G401 (cell line): ENCODE measurements at places on chromosomes 6 and 20. TPM values are rescaled to one million over a fixed set of nuclear protein-coding genes. Genes with fewer than 3 reads are reported as not detected.

DNA sequence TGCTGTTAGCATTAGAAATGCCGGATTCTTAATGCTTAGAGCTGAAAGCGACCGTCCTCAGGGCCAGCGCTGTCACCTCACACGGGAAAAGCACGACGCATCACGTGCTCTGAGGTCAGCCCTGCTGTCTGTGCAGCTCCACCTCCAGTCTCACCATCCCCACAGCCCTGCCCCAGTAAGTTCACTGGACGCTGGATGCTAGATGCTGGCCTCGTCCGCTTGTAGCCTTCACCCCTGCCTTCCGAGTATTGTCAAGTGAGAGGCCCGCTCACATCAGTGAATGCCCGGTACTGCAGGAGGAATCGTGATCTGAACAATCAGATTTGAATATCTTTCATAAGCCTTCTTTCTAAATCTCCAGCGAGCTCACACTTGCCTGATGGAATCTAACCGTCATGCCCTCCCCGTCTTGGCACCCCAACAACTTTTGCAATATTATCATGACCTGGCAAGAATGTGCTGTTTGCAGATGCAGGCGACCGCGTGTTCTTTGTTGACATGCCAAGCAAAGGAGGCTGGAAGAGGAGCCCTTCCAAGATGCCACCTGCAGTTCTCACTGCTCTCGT, 64.9 kb downstream of the DLL1 start:
- DNase-seq: no peak

DNA sequence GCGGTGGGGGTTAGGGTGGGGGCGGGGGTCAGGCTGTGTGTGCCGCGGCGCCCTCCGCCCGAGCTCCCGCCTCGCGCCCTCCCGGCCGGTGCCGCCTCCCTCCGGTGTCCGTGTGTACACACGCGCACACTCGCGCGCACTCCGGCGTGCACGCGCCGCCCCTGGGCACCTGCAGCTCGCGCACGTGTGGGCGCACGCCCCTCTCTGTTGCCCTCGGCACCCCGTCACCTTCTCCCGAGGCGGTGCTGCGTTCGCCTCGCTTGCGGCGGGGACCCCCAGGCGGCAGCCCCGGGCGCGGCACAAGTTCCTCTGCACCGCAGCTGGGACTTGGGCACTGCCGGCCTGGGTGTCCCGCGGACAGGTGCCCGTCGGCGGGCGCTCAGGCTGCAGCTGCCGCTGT, 525 bp downstream of the MACROD2 start:
- peak; percentile 37 for DNase-seq

DNA sequence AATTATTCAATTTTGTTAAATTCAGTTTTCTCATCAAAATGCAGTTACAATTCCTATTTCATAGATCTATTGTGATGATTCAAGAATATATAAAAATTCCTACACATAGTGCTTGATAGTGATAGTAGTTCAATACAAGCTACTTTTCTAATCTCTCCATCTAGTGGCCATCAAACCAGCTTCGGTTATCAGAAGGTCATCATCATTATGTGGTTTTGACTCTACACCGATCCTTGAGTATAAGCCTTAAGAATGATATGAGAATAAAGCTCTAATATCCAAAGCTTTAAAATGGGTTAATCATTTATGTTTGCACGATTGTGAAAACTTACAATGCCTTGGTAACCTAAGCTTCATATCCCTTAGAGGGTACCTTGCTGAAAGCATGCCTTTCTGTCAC, 167.5 kb upstream of the PREP start:
- no peak for DNase-seq

DNA sequence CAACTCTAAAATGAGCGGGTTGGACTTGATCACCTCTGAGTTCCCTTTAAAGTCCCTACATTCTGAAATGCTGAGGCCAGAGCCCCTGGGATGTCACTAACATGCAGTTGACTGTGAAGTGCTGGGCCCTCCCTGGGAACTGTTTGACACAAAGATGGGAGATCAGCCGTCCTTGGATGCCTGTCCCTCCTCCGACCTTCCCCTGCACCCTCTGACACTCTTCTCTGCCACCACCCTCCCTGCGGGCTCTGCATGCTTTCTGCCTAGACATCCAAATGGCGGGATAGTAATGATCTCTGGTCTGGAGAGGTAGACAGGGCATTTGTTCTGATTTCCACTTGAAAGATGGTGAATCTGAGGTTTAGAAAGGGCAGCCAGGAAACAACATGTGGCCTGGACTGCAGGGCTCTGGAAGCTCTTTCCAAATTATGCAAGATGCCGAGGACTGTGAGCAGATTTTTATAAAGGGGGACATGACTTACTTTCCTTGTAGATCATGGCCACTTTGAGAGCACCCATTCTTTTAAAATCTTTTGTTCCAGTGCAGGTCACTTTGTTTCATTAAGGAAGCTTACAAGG, 113.2 kb downstream of the ZDHHC14 start:
- peak; percentile 92 for DNase-seq

GRCh38 chr20:24136659-24137246, 148.2 kb upstream of the GGTLC1 start:
- DNase-seq: no peak

GRCh38 chr6:169489563-169490245, 212.1 kb downstream of the WDR27 start:
- no peak for DNase-seq

FOXC1 gene
- total RNA-seq: 10.2 and 11.4 TPM in 2 replicates

HLA-G gene
- total RNA-seq: not detected in 2 replicates

GGT7 gene
- total RNA-seq: 11.2 and 13.8 TPM in 2 replicates

TCF15 gene
- total RNA-seq: 0.10 and 3.1 TPM in 2 replicates

RPS6KA2 gene
- 3.8 and 14.7 TPM in 2 replicates for total RNA-seq

KCNQ2 gene
- 133 and 160 TPM in 2 replicates for total RNA-seq

XKR7 gene
- 5.7 and 6.8 TPM in 2 replicates for total RNA-seq
